ENCODE measurements at places on chromosomes 16 and 17.

DNA sequence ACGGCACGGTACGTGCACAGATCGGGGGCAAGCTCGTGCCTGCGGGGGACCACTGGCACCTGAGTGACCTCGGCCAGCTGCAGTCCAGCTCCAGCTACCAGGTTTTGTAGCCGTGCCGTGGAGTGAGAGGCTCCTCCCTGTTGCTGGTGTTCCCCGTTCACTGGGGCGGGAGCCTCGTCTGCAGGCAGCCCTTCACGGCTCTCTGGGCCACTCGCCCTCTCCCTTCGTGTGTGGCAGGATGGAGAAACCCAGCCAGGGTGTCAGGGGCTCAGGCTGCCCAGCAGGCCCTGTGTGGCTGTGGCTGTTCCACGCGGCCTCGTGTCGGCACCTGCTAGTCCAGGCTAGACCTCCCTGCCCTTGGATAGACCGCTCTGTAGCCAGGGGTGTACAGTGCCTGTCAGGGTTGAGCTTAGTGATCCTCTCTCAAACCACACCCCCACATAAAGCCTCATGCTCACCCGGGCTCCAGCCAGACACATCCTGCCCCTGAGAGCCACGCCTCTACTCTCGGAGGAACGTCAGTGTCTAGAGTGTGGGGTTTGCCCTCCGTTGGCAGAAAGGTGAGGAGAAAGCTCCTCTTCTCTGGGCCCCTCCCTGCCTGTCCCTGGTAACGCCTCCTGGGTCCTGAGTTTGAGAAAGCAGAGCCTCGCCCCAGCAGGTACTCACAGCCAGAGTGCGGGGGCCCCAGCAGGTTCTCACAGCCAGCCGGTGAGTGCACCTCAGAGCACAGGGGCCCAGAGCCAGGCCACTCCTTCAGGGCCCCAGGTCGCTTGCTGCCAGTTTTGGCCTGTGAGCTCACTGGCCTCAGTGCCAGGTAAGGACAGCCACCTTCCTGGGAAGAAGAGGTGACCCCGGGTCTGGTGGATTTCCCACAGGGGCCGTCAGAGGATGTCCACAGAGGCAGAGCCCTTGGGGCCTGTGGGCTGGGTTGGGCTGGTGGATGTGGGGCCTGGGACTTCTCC lies 27.7 kb downstream of the NME3 start:
- no peak for DNase-seq

DNA sequence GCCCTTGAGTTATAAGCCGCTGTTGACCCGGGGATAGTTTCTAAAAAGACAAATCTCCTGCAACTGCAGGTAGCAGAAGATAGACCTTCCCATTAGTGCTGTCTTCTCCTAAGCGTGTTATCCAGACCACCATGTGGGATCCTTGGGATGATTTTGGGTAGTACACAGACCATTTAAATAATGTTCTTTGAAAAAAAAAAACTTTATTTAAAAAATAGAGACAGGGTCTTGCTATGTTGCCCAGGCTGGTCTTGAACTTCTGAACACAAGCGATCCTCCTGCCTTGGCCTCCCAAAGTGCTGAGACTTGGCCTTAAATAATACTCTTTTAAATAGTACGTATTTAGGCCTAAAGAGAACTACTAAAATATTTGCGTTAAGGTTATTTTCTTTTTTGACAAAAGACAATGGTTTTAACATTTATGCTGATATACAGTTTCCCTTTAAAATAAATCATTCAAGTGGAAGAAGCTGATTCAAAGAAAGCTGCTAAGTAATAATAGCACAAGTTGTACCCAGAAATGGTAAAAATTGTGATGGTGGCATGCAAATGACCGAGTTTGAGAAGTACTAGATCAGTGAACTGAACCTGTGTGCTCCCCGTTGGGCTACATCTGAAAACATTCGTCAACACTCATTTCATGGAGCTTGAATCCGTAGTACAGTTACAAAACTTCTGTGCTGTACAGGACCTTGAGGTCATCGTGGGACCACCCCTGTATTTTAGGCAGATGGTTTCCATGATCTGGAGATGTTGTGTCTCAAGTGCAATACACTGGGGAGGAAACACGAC lies 24.0 kb downstream of the SMARCE1 start:
- DNase-seq = no peak

DNA sequence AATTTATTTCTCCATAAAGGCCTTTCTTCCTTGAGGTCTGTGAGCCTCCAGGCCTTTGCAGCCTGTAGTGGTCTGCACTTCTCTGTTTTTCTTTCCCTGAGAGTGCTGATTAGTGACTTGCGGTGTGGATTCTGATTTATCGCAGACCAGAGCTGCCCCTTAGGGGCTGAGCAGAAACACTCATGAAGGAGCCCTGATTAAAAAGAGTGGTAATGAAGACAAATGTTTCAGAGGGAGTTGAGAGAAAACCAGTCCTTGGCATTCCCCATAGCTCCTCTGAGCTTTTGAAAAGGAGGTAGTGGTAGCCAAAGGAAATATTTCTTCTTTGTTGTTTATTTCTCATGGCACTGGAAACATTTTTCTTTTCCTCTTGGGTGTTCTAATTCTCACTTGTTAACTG lies 268.1 kb upstream of the TBX2 start:
- DNase-seq = no peak

DNA sequence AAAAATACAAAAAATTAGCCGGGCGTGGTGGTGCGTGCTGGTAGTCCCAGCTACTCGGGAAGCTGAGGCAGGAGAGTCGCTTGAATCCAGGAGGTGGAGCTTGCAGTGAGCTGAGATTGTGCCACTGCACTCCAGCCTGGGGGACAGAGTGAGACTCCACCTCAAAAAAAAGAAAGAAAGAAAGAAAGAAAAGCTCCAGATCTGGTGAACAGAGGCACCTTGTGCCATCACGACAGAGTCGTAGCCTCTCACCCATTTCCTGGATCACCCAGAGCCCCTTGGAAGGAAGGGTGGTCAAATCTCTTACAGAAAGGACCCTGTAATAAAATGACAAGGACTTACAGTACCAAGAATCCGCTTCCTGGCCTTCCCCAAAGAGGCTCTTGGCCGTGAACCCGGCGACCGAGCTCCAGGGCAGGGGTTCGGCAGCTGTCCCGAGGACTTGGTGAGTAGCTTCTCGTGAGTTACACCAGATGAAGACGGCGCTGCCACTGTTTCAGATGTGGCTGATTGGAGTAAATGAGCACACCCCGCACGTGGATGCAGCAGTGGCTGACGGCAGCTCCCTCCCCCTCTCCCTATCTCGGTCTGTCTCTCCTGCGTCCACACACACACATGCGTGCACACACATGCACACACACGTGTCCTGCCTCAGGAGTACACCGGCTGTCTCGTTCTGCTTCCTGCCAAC lies 13.5 kb downstream of the LGALS3BP start:
- no peak for DNase-seq

DNA sequence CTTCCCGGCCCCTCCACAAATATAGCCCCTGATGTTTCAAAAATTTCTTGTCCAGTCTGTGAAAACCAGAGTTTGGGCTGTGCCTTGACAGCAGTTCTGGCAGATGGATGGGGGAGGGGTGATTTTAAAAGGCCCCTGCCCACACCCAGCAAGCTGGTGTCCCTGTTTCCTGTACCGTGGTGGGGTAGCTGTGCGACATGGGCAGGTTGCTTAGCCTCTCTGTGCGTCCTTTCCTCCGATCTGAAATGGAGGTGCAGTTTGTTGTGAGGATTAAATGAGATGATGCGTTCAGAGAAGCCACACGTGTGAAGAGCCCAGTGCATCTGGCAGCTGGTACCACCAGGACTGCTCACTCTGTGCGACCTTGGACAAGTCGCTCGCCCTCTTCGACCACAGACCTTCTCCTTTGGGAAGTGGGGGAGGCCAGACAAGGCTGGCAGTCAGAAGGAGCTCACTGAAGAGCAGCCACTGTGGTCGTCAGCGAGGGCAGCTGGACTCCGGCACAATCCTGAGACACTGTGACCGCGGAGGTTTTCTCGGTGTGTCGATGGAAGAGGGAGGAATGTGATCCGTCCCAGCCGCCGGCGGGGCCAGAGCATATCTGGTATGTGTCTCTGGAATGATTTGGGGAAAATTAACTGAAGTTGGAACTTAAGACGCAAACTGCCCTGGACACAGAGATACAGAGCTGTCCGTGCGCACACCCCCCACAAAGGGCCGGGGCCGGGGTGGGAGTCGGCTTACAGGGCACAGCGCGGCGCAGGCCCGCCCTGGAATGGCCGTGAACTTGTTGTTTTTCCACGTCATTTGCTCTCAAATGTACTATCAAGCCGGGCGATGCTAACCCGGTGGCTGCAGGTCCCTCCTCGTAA lies 721 bp upstream of the WFIKKN2 start:
- no peak for DNase-seq

Data from fibroblast of the conjunctiva (primary cell).